Endothelial cell of coronary artery (primary cell): ENCODE measurements at places on chromosomes 1 and 21. TPM values are rescaled to one million over a fixed set of nuclear protein-coding genes. Genes with fewer than 3 reads are reported as not detected.

The FCRL6 gene
- total RNA-seq = under 0.01 TPM in 1 of 2 replicates, not detected in the other

The LRRC40 gene
- total RNA-seq = 24.5 and 25.7 TPM in 2 replicates

The CCDC185 gene
- total RNA-seq = not detected in 2 replicates

The ST6GALNAC5 gene
- total RNA-seq = not detected in 2 replicates

The IGSF5 gene
- total RNA-seq = not detected in 2 replicates

The RHCE gene
- 0.09 and 0.19 TPM in 2 replicates for total RNA-seq

The MX2 gene
- 0.18 and 0.19 TPM in 2 replicates for total RNA-seq

The KCNA3 gene
- not detected in 2 replicates for total RNA-seq

The MPL gene
- not detected in 2 replicates for total RNA-seq

The SMPDL3B gene
- 0.09 and 0.18 TPM in 2 replicates for total RNA-seq

The KRTAP19-8 gene
- not detected in 2 replicates for total RNA-seq

The BACH1 gene
- 18.5 and 46.4 TPM in 2 replicates for total RNA-seq

The BEST4 gene
- 0.09 TPM in 1 of 2 replicates, not detected in the other for total RNA-seq

The LDLRAD1 gene
- not detected in 2 replicates for total RNA-seq

The ZSWIM5 gene
- 0.54 and 0.56 TPM in 2 replicates for total RNA-seq

The TRIM63 gene
- total RNA-seq = not detected in 2 replicates
